Natural killer cell (primary cell): ENCODE measurements at places on chromosomes 1 and 21. TPM values are rescaled to one million over a fixed set of nuclear protein-coding genes. Genes with fewer than 3 reads are reported as not detected.

S100A8 gene
- total RNA-seq: 220 TPM

KCNA3 gene
- total RNA-seq: 30.3 TPM

JMJD4 gene
- 8.8 TPM for total RNA-seq

CFHR1 gene
- not detected for total RNA-seq

LAMC2 gene
- total RNA-seq: not detected

CGN gene
- total RNA-seq: not detected

TAS1R1 gene
- total RNA-seq: not detected

KLHDC9 gene
- 0.49 TPM for total RNA-seq

MRPL39 gene
- 10.8 TPM for total RNA-seq

REG4 gene
- total RNA-seq: not detected

ZBTB8B gene
- total RNA-seq: not detected

CTSS gene
- total RNA-seq: 245 TPM

FAM110D gene
- total RNA-seq: not detected

GORAB gene
- total RNA-seq: 20.8 TPM

OR2L2 gene
- total RNA-seq: not detected

RNF186 gene
- not detected for total RNA-seq

KCNJ9 gene
- not detected for total RNA-seq

TPTE gene
- not detected for total RNA-seq

PARS2 gene
- total RNA-seq: 0.96 TPM

TMEM69 gene
- 14.2 TPM for total RNA-seq

CYP4X1 gene
- total RNA-seq: not detected

CAPN2 gene
- 236 TPM for total RNA-seq

FCRL5 gene
- 0.23 TPM for total RNA-seq

ANGPTL1 gene
- total RNA-seq: not detected

RHEX gene
- total RNA-seq: not detected

PCP4 gene
- total RNA-seq: not detected

CNIH3 gene
- 2.8 TPM for total RNA-seq

KCNE1 gene
- 3.3 TPM for total RNA-seq

FAM163A gene
- not detected for total RNA-seq

TTC39A gene
- not detected for total RNA-seq

LCE2A gene
- total RNA-seq: not detected

KIF21B gene
- total RNA-seq: 102 TPM

DCDC2B gene
- not detected for total RNA-seq

PACC1 gene
- total RNA-seq: 5.0 TPM

AGMAT gene
- total RNA-seq: 0.66 TPM

CORT gene
- not detected for total RNA-seq

KCNA2 gene
- total RNA-seq: 0.26 TPM

C1orf185 gene
- total RNA-seq: not detected

CHRM3 gene
- total RNA-seq: not detected

GUCA2A gene
- total RNA-seq: not detected

SERPINC1 gene
- total RNA-seq: 0.38 TPM

EIF2D gene
- 32.7 TPM for total RNA-seq

TRIM45 gene
- 0.33 TPM for total RNA-seq

LIN28A gene
- not detected for total RNA-seq

LCE1D gene
- not detected for total RNA-seq

TRMT1L gene
- 4.9 TPM for total RNA-seq

FASLG gene
- total RNA-seq: 24.1 TPM

PADI2 gene
- total RNA-seq: 0.56 TPM

TAL1 gene
- 3.5 TPM for total RNA-seq

LCE1B gene
- not detected for total RNA-seq

MXRA8 gene
- total RNA-seq: not detected

CRABP2 gene
- 3.0 TPM for total RNA-seq

KCND3 gene
- total RNA-seq: 0.07 TPM
